Caki2 (cell line): ENCODE measurements at places on chromosomes 1 and 21. TPM values are rescaled to one million over a fixed set of nuclear protein-coding genes. Genes with fewer than 3 reads are reported as not detected.

MYOM3 gene
- 30.5 and 31.5 TPM in 2 replicates for total RNA-seq

GRCh38 chr1:203140743-203141520 is 13.4 kb downstream of the ADORA1 start:
- no peak for DNase-seq

- no peak for DNase-seq
Observed at GRCh38 chr1:53379662-53380002, 51.8 kb upstream of the LRP8 start.

- DNase-seq: no peak
Observed at GRCh38 chr1:55402671-55403464, 187.7 kb upstream of the USP24 start.

DNA sequence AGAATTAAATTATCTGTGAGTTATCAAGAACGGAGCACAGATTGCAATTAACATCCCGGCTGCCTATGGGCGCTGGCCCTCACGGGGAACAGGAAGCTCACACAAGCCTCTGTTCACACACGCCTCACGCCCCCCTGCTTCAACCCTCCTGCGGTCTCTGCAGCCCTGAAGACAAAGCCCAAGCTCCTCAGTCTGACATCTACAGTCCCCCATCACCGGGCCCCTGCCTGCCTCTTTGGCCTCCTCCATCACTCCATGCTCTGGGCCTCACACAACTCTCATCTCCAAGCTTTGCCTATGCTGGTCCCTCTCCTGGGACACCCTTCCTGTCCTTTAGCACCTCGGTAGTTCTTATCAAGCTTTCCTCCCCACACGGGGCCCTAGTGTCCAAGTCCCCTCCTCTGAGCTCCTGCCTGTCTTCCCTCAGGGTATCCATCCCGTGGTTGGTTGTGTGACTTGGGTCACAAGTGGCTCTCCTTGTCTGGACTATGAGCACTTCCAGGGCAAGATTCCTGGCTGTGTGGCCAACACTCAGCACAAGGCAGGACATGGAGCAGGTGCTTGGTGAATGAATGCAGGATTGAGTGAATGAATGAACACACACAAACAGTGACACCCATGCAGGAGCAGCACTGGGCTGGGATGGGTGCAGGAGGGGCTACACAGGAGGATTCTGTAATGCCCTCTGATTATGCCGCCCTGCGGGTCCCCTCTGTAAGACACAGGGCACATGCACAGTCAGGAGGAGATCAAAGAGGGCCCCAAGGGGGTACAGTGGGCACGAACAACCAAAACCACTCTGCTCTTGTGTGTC is 116.1 kb downstream of the DMRTB1 start:
- DNase-seq: no peak

CYP4Z1 gene
- total RNA-seq: not detected in 2 replicates

GRCh38 chr1:201990427-201990826 is 8.0 kb downstream of the RNPEP start:
- no peak for DNase-seq

NEK2 gene
- total RNA-seq: 34.6 and 39.9 TPM in 2 replicates

DNA sequence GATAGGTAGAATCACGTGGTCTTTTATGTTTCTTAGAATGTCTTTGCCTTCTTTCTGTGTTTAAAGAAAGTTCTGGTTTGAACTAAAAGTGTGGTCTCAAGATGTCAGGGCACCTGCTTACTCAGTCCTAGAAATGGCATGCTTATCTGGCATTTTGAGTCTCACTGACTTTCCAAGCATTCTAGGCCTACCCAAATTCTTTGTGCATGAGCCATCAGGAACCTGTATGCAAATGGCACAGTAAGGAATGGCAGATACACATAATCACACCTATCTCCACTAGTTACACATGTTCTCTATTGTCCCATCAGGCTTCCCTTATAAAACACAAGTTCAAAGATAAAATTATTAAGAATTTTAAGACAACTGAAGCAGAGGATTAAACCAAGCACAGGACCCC is 29.5 kb upstream of the CLCA4 start:
- no peak for DNase-seq

GRCh38 chr1:218969006-218969405 is 204.7 kb upstream of the LYPLAL1 start:
- no peak for DNase-seq

GRCh38 chr1:73511038-73511437 is 686.9 kb downstream of the LRRIQ3 start:
- DNase-seq: no peak

HOOK1 gene
- total RNA-seq: 5.0 and 5.5 TPM in 2 replicates

DNA sequence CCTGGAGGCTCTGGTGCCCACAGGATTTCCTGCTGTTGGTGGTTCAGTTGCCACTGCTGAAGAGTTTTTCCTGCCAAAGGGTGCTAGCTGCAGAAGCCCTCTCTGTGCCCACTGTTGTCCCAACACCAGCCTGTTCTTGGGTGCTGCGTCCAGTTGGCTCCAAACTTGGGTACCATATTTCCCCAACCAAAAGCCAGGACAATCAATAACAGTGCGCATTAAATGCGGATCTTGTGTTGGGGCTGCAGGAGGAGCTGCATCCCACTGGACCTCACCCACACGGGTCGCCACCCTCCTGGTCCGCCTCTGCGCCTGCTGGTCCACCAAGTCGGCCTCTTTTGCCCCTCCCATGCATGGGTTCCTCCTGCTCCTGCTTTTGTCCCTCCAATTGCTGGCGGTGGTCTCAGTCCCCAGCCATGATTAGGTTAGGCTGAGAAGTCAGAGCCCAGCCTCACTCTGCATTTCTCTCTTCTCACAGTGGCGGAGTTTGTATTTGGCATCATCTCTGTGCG is 9.8 kb downstream of the ABCG1 start:
- DNase-seq: no peak

DNA sequence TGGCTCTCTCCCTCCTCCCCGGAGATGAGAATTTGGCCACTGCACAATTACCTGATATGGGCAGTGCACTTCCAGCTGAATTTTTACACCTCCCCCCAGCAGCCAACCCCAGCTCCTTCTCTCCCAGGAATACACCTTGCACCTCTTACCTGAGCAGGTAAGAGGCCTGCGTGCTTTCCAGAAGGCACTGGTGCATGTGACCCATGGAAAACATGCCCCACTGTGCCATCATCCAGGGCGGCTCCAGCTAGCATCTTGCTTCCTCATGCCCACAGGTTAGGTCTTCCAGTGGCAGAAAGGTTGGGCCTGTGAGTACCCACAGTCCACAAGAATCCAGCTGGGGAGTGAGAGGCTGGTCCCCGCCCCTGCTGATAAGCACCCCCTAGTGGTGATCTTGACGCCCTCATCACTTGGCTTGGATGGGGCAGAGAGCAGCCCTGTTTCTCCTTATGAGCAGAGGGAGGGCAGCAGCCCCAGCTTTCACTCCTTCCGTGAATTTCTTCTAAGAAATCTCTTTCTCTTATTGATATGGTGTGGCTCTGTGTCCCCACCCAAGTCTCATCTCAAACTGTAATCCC is 57.8 kb downstream of the EDARADD start:
- no peak for DNase-seq

DNA sequence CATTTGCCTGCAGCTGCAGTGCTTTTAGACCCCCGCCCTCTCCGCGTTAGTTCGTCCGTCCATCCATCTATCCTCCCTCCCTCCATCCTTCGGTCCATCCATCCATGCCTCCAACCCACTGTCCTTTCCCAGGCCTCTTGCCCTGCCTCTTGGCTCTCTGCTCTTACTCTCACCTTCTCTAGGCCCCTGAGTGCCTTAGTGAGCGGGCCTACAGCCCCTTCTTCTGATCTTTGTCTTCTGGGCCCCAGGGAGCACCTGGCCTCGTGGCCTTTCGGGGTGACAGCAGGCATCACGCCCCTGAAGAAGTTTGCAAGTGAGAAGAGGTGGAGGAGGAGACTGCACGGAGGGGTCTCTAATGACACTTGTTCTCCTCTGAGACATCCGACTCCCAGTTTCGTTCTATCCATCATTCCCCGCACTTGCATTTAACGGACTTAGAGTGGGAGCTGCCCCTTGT is 842 bp downstream of the ATXN7L2 start:
- DNase-seq: no peak

DNA sequence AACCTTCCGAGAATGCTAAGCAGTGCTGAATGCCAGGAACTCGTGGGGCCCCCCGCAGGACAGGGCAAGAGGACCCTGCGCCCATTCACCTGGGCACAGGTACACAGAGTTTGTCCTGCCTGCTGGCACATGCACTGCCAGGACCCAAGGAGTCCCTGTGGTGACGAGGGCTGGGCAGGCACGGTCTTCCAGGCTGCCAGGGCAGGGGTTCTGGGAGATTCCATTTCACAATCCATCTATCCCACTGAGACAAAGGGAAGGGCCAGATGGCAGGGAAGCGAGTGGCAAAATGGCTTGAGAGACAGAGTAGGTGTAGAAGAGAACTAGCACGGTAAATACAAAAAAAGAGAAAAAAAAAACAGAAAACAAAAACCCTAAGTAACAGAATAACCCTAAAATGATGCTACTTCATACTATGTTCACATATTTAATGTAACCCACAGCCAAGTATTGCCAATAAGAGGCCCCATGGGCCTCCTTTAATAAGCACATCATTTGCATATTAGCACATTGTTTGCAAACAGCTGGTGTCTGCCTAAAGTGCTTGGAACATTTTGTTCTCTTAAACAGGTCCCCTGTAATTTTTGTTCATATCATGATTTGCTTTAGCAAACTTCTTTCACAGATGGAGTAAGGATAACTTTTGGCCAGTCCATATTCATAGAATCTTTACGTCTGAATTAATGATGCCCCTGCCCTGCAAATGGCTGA is 83.8 kb downstream of the STUM start:
- DNase-seq: no peak

COL11A1 gene
- total RNA-seq: 1.0 TPM in 1 of 2 replicates, not detected in the other

DNA sequence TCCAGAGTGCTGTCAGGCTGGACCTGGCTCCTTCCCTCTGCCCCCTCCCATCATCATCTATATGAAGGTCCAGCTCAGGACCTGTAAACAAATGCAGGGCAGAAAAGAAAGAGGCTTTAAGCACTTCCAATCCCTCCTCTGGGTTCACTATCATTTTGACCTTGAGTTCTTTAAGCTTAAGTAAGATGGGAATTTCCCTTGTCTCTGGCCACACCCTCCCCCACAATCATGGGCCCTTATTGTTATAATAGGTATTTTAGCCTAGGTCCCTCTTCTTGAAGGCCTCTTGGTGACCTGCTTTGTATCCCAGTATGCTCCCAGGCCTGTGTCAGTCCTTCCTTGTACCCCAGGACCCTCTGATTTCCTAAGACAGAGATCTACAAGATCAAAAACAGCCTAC is 45.1 kb upstream of the EPS15 start:
- DNase-seq: peak; percentile 39

- no peak for DNase-seq
Observed at GRCh38 chr1:65965112-65965996, 172.7 kb downstream of the PDE4B start.
